Caco-2 (cell line): ENCODE measurements at places on chromosomes 16 and 17.

- peak; percentile 48 for DNase-seq
Measured at GRCh38 chr17:7435676-7436555, 681 bp downstream of the TMEM102 start.

DNA sequence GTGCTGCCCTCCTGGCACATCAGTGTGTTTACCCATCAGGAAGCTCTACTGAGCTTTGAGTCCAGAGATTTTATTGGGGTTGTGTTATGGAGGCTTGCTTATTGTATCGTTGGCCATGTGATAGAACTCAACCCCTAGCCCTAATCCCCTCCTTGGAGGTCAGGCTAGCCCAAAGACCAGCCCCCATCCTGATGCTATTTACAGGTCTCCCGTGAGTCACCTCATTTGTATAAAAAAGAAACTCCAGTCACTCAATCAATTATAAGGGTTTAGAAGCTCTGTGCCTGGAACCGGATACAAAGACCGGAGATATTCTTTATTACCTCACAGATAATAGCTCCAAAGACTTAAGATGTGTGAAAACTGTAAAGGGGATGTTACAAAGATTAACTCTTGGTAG lies 405.9 kb downstream of the CNTNAP4 start:
- DNase-seq, result no peak

DNA sequence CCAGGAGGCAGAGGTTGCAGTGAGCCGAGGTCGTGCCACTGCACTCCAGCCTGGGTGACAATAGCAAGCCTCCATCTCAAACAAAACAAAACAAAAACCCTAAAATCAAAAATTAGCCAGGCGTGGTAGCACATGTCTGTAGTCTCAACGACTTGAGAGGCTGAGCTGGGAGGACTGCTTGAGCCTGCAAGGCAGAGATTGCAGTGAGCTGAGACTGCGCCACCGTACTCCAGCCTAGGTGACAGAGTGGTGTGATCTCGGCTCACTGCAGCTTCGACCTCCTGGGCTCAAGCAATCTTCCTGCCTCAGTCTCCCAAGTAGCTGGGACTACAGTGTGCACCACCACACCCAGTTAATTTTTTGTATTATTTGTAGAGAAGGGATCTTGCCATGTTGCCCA lies 87.6 kb downstream of the MYH11 start:
- no peak for DNase-seq

- no peak for DNase-seq
Measured at GRCh38 chr17:20262226-20263114, 204.9 kb downstream of the LGALS9B start.

- DNase-seq, result no peak
Measured at GRCh38 chr17:79146562-79146961, 71.9 kb downstream of the ENGASE start.

DNA sequence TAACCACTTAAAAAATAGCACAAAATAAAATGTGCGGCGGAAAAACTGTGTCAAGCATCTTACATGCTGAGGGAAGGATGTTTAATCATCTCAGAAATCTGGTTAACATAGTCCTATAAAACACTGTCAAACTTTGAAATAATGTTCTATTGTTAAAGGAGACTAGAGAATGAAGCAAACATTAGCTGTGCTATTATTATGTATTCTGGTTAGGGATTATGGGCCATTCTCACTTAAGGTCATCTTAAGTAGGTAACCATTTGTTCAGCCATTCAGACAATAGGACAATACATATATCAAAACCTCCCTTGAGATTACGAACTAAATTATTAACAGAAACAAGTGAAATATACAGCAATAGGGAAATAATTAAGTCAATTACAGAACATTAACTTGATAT lies 24.7 kb downstream of the GRB2 start:
- DNase-seq, result no peak

DNA sequence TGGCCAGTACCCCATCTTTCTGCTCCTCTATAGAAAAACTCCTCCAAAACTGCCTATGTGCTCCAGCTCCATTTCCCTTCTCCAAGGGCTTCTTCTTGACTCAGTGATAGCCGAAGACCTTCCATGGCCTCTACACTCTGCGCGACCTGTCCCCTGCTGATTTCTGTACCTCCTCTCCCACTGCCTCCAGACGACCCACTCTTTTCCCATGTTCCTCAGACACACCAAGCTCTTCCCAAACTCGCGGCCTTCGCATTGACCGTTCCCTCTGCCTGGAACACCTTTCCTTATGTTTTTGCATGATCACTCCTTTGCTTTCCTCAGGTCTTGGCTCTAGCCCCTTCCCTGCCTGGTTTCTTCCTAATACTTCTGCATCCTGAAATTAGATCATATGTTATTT lies 255.6 kb upstream of the SDK2 start:
- DNase-seq, result no peak

DNA sequence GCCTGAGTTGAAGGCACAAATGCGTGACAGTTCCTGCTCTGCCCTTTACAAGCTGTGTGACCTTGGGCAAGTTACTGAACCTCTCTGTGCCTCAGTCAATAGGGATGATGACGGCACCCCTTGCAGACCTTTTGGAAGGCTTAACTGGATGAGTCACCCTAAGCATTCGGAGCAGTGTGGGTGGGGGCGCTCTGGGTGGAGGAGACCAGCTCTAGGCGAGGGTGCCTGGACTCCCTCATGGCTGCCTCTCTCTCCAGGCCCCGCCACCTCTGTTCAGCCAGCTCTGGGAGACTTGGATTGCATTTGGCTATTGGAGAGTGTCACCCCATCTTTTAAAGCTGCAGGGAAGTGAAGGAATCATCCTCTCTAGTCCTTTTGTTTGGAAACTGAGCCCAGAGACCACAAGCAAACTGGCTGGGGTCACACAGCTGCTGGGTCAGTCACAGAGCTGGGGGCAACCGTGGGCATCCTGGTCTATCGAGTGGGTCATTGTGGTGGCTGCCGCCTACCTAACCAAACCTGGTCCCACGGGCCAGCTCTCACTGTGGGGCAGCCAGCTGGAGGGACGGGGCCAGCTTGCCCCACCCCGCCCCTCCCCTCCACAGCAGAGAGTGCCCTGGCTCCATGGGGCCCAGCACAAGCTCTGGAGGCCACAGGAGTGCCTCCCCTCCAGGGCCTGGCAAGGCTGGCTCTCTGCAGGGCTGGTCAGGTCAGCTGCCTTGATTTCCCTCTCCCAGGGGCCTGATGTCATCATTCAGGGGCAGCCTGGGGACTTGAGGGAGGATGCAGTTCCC lies 20.2 kb upstream of the GSE1 start:
- DNase-seq, result no peak

- DNase-seq, result no peak
Measured at GRCh38 chr16:11138769-11139325, 117.2 kb downstream of the SOCS1 start.

DNA sequence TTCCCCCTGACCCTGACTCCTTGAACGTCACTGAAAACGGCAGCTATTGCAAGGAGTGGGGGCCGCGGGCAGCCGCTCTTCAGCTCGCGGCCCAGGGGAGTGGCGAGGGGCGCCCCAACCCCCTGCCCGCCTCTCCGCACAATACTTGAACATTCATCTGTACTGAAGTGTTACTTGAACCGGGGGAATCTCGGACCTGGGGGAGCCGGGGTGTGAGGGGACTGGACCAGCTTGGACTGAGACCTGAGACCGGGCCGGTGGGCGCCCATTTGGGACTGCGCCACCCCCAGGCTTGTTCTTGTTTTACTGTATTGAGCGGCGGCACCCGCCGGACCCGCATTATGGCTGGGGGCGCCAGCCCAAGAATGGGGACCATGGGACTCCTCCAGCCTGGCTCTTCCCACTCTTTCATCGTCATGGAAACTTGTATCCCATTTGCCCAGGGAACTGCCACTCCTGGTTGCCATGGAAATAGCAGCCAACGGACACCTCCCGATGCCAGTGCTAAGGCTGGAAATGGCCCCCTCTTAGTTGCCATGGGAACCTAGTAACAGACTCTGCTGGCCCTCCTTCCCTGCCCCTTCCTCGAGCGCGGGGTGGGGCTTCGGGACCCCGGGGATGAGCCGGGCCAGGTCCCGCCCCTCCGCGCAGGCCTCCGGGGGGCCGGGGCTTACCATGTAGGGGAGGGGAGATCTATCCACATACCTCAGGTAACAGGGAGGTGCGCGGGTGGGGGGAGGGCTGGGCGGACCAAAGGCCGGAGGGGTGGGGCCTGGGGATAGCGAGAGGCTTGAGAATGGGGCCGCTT lies 805 bp upstream of the ORAI3 start:
- peak; percentile 86 for DNase-seq

- no peak for DNase-seq
Measured at GRCh38 chr17:57016764-57017116, 38.8 kb downstream of the SCPEP1 start.

GRCh38 chr16:86129541-86129940 lies 230.6 kb downstream of the IRF8 start:
- no peak for DNase-seq

DNA sequence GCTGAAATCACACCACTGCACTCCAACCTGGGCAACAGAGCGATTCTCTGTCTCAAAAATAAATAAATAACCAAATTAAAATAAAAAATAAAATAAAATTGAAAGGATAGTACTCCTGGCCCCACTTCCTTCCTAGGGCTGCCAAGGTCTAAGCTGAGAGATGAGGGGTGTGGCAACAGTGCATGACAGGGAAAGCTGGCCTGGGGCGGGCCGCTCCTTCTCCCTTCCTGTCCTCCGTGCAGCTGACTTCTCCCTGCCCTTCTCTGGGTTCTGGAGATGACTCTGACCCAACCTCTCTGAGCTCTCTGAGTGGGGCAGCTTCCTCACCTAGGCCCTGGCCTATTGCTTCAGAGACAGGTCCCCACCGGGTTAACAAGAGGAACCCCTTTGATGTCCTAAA lies 8.7 kb upstream of the SLC25A39 start:
- DNase-seq, result no peak

DNA sequence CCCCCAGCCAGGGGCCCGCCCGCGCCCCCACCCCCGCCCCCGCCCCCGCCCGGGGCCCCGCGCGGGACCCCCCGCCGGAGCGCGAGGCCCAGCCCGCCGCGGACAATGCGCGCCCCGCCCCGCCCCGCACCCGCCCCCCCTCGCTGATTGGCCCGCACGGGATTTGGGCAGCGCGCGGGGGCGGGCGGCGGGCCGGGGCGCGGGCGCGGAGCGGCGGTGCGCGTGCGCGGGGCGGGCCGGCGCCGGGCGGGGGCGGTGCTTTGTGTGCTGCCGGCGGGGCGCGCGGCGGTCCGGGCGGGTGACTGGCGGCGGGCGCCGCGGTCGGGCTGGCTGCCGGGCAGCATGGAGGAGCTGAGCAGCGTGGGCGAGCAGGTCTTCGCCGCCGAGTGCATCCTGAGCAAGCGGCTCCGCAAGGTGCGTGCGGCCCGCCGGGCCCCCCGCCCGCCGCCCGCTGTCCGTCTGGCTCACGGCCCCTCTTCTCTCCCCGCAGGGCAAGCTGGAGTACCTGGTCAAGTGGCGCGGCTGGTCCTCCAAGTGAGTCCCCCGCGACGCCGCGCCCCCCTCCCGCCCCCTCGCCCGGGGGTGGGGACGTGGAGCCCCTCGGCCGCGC lies at the start of gene CBX2:
Gene CBX2 (plus strand): TSS at position 255 of the 610 bp plus-strand sequence. CDS start 88 bp downstream, at position 343.
- peak; percentile 76 for DNase-seq

DNA sequence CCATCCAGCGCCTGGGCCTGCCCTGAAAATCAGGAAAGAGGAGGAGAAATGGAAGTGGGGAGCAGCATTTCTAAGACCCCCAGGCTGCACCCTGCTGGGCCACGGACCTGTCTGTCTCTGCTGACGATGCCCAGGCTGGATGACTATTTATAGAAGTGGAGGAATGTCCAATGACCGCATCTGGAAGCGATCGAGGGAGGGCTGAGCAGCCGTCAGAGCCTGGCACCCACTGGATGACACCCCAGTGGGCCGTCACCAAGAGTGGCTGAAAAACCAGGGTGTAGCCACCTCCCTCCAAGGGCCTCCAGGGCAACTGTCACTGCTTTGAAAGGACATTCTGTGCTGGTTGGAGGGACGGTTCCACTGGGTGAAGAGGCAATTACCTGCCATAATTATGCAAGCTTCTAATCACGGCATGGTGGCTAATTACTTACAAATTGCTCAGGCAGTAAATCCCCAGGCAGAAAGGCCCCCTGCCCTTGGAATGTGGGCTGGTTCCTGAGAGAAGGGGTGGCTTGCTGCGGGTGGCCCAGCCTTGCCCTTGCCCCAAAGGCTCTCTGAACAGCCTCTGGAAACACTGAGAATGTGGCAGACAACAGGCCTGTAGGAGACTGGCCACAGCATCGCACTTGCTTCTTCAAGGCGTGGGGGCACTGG lies 332.1 kb downstream of the C16orf95 start:
- DNase-seq, result no peak

- no peak for DNase-seq
Measured at GRCh38 chr17:37797206-37797605, 52.3 kb upstream of the HNF1B start.

DNA sequence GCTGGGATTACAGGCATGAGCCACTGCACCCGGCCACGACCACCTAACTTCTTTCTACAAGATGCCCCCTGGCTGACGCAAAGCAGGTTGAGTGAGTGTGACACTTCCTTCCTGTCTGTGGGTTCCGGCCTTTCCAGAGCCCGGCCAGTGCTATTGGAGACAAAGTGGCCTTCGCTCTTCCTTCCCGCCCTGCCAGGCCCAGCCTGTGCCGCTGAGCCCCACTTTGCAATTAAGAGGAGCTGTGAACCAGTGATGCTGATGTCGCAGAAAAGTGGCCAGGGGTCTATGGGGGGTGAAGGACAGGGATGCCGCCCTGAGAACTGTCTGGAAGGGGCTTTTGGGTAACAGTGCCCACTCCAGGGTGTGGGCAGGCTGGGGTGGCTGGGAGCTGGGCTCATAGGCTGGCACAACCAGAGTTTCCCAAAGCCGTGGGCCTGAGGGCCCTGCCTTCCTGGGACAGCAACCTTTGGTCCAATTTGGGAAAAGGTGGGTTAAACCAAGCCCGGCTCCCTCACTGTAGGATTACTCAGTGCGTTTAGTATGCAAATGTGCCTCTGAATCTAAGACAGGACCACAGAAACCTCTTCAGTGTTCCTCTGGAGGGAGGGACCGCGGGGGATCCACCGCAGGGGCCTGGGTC lies 174.9 kb downstream of the SEC14L1 start:
- DNase-seq, result peak; percentile 26

- no peak for DNase-seq
Measured at GRCh38 chr17:57485916-57486881, 229.9 kb downstream of the MSI2 start.

DNA sequence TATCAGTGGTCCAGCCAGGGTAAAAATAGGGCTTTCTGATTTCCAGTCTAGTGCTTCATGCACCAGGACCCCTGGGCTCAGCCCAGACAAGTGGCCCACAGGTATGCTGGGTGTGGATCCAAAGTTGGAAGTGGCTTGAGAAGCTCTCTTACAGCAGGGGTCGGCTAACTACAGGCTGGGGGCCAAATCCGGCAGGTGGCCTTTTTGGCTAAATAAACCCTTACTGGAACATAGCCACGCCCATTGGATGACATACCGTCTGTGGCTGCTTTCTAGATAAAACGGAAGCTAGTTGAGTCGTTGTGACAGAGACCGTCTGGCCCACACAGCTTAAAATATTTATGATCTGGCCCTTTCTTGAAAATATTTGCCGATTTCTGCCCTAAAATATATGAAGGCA lies 119.0 kb upstream of the CDC42EP4 start:
- DNase-seq, result no peak

- DNase-seq, result no peak
Measured at GRCh38 chr17:3528403-3528851, 29.2 kb downstream of the TRPV3 start.
